ENCODE measurements at places on chromosomes 16 and 17. TPM values are rescaled to one million over a fixed set of nuclear protein-coding genes. Genes with fewer than 3 reads are reported as not detected.

REXO5 gene
- total RNA-seq = 6.9 TPM

KCNJ18 gene
- total RNA-seq = not detected

KREMEN2 gene
- 2.2 TPM for total RNA-seq

ATP6V0A1 gene
- total RNA-seq = 82.8 TPM

SPATA22 gene
- not detected for total RNA-seq

CCDC200 gene
- not detected for total RNA-seq

CNGB1 gene
- total RNA-seq = not detected

RPL13 gene
- total RNA-seq = 2,897 TPM

EVPLL gene
- not detected for total RNA-seq

HOXB13 gene
- total RNA-seq = 4.3 TPM

MYCBPAP gene
- total RNA-seq = 1.3 TPM

ZNF629 gene
- total RNA-seq = 18.9 TPM

KRT12 gene
- not detected for total RNA-seq

HSD17B1 gene
- 2.3 TPM for total RNA-seq

DNA sequence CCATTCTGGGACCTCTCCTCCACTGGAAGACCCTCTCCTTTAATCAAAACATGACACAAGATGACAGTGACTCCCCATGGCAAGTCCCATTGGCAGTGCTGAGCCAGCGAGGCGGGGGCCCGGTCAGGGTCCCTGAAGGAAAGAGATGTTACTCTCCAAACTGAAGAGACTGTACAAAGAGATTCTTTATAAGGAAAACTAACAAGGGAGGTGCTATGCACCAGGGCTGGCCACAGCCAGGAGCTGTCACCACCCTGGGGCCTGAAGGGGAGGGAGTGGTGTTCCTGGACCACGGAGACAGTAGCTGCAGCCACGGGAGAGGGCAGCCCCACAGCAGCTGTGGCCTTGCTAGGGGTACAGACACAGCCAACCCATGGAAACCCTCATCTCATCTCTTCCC lies 123.1 kb downstream of the XYLT1 start:
- DNase-seq = no peak

DNA sequence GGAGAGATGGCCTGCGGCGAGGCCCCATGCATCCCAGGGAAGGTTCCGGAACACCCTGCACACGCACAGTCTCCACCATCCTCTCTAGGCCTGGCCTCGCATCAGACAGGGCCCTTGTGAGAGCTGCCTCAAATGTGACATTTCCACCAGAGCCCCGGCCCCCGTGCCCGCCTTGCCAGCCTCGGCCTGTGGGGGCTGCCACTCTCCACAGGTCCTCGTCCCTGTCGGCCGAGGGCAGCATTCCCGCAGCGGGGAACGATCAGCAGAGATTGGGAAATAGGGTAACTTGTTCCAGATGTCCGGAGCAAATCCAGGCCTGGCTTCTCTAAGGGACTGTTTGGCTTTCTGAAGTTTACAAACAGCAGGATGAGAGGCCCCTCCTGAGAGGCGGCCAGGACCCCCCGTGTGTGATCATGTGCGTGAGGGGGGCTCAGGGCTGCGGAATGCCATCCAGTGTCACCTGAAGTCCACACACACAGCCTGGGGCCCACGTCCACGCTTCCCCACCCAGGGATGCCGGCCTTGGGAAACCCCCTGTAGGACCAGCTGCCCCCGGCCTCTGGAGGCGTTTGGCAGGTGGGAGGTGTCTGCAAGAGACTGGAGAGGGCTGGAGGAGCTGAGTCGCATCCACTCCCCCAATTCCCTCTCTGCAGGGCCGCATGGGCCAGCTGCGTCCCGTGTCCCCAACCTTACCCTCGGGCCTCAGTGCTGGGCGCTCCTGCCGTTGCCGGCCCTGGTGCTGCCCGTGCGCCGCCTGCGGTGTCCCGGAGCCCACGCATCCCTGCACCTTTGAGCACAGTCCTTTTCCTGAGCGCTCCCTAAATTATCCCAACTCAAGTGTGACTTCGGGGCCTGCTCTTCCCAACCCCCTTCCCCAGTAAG lies 70.4 kb downstream of the ZDHHC7 start:
- no peak for DNase-seq

DNA sequence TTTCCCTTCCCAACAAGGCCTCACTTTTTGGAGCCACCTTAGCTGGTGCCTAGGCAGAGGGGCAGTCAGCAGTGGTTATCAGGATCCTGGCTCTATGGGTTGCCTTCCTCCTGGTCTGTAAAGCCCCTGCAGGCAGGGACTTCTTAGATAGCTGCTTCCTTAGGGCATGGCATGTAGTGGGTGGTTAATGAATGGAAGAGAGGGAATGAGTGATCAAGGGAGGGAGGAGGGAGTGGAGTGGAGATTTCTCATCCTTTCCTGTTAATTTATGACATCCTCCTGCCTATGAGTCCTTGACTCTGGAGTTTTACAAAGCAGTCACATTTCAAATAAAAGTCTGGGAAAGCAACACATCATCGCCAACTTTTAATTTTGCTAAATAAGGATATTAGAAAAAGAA lies 40.7 kb downstream of the SNX20 start:
- no peak for DNase-seq

GRCh38 chr17:4386406-4386805 lies 19.9 kb upstream of the UBE2G1 start:
- no peak for DNase-seq

- DNase-seq = no peak
Measured at GRCh38 chr16:89710709-89711564, 9.4 kb upstream of the SPATA2L start.

DNA sequence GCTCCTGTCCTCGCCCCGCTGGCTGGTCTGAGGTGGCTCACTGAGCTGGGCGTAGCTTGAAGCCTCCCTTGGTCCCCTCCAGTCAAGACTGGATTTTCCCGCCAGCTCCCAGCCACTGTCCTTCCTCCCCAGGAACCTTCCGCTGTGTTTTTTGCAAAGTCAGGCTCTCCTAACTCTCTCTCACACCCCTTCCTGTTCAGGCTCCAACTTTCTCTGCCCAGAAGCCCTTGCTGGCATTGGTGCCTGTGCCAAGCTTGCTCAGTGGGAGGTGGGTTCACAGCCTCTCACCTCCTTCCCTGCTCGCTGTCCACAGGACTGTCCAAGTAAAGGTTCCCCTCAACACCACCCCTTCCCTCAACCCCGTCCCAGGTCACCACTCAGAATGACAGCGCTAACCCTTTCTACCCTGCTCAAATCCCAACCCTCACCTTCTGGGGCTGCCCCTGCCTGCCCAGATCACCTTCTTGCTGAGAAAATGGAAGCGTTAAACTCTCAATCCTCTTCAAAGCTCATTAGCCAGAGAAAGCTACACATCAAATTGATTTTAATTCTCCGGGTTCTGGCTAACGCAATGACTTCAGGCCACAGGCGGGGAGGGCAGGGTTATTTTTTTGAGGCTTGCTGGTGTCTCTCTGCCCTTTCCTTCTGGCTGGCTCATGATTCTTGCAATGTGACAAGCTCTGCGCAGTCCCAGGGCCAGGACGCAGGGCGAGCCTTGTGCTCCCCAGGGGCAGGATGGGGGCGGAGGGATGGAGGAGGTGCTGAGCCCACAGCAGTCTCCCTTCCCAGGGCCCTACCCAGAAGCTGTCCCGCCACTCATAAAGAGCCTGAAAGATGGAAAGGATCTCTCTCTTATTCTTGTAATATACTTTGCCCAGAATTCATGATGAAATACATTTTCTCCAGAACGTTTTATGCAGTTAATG lies 357.2 kb upstream of the TNRC6C start:
- DNase-seq = no peak

DNA sequence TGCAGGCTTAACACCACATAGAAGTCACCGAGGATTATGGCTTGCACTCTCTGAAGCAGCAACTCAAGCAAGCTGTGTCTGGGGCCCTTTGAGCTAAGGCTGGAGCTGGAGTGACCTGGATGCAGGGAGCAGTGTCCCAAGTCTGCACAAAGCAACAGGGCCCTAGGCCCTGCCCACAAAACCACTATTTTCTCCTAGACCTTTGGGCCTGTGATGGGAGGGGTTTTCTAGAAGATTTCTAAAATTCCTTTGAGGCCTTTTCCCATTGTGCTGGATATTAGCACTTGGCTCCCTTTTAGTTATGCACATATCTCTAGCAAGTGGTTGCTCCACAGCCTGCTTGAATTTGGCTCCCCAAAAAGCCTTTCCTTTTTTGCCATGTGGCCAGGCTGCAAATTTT lies 44.5 kb downstream of the KCNJ16 start:
- no peak for DNase-seq

GRCh38 chr16:50434872-50435478 lies 66.2 kb upstream of the BRD7 start:
- no peak for DNase-seq

DNA sequence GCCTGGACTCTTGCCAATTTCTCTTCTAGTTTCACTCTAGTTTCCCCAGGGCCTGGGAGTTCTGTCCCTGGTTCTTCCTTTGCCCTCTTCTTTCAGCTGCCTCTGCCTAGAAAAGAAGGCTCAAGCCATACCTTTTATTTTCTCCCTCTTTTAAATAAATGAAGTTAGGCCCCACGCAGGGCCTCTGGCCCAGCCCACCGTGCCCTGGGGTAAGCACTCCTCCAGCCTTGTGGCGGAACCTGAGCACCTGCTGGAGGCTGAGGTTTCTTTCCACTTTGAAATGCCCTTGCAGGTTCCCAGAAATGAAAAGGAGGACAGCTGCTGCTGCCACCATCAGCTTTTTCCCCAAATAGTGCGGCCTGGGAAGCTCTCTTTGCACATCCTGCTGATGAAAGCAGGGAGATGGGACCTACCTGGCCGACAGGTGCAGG lies 139.4 kb downstream of the CCDC182 start:
- no peak for DNase-seq

Data from Caco-2 (cell line).